Stimulated activated CD8-positive, alpha-beta memory T cell treated with anti-CD3 and anti-CD28 coated beads, Interleukin-4, amount 100 ng/mL, for 1 hour (primary cell): ENCODE measurements at places on chromosomes 5 and 9.

- no peak for DNase-seq
Observed at GRCh38 chr5:98483301-98483685, 290.2 kb upstream of the RGMB start.

GRCh38 chr9:86614871-86615849, 260.9 kb upstream of the TUT7 start:
- no peak for DNase-seq

- DNase-seq = no peak
Observed at GRCh38 chr9:117555964-117556629, 141.2 kb upstream of the ASTN2 start.

GRCh38 chr5:176639981-176640380, 7.3 kb upstream of the TSPAN17 start:
- DNase-seq = no peak

GRCh38 chr5:6541256-6542013, 91.4 kb downstream of the NSUN2 start:
- DNase-seq = no peak

DNA sequence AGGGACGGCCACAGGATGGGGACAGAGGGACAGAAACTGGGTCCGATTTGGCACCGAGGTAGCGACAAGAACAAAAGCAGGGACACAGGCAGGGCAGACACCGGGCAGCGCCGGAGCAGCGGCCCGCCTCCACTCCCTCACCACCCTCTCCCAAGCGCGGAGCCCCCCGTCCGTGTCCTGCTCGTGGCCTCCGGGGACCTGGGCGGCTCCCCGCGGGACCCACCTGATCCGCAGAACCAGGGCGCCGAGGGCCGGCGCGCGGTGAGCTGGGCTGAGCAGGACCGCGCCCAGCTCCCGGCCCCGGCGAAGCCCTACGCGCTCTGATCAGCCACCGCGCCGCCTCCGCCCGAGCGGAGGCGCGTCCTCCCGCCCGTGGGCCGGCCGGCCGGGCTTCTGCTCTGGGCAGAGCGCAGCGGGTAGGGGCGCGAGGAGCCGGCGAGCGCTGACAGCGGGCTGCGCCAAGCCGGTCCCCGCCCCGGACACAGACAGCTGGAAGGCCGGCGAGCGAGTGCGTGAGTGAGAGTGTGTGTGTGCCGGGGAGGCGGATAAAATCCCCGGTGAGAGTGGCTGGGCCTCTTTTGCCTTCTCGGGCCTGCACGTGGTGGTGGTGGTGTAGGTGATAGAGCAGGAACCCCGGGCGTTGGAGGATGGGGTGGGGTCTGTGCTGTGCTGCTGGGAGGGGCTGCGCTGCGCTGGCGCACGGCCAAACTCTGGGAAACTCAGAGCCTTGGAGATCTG, at the start of gene GGTA1:
Gene GGTA1, minus strand, starts transcription at position 418 of the 738 bp plus-strand sequence. CDS start 31,922 bp downstream, outside the sequence.
- DNase-seq = no peak

DNA sequence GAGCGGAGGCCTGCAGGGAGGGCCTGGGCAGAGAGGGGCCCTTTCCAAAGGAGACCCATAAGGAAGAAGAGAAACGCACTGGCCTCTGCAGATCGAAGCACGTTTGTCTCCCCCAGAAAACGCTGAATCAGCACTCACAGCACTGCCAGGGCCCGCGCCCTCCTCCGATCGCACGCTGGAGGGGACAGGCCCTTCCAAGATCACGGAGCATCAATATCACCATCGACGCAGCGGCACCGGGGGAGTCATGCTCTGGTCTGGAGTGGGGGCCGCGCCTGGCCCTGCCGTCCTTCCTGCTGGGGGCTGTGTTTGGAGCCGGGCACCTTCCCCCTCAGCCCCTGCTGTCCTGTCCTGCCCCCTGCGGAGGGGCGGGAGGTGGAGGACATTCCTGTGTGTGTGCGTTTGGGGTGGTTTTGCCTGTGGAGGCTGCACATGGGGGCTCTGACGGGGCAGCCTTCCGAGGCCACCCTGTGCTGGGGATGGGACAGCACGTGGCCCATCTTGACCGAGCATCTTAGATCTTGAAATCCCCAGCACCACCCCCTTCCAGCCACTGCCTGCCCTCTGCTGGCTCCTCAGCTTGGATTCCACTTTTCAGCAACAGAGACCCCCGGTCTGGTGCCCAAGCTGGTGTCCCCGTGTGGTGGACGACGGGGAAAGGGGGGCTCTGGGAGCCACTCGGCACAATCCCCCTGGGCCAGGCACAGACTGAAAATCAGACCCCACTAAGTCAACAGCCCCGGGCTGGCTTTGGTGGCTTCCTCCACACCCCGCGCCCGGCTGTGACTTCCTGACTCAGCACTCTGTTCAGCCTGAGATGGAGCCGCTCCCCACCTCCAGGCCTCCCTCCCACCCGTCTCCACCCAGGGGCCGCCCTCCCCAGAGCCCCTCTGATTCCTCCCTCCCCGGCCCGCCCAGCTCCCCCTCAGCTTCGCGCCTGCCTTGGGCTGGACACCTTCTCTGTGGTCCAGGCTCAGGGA, 8.3 kb downstream of the TMEM250 start:
- DNase-seq = no peak

DNA sequence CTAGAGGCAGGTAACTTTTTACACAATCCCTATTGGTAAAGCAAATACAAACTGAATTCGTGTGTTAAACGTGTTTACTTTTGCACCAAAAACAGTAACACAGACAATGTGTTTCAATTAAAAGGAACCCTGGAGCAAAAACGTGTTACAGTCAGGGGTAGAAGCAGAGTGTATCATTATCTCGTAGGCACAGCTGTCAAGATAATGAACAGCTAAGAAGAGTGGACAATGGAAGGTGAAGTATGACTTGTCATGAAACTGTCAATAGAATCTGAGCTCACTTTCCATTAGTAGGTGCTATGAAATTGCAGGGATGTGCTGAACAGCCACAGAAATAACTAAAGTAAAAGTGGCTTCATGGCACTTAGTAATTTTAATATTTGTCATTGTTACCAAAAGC, 1229.8 kb upstream of the WWC1 start:
- no peak for DNase-seq

DNA sequence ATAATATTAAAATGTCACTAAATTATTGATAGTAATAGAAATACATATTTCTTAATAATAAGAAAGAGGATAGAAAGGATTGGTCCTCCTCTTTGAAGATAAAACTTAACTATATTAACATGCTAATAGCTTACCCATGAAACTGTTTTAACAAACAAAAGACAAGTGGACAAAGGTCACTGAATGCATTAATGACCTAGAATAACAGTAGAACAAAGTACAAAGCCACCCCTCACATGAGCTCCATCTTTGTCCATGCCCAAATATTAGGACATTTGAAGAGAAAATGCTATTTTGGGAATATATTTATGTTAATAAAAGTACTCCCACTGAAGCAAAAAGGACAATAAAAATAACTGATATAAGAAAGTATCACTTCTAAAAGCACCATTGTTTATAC, 34.1 kb upstream of the SLC22A5 start:
- DNase-seq = no peak

DNA sequence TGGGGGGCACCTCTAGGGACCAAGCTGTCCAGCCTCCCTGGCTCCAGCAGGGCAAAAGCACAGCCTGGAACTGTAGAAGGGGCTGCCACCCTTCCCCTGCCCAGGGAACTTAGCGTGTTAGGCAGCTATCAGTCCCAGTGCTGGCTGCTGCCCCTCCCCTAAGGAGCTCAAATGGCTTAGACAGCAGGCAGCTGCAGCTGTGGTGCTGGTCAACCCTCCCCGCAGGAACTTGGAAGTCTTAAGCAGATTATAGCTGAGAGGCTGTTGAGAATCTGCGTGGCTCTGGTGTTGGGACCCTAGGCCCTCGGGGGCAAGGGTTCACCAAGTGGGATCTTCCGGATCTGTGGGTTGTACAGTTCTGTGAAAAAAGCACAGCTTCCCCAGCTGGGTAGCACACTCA, 536.5 kb upstream of the CDH10 start:
- no peak for DNase-seq

- DNase-seq = no peak
Observed at GRCh38 chr9:93593144-93593658, 16.8 kb downstream of the PHF2 start.

DNA sequence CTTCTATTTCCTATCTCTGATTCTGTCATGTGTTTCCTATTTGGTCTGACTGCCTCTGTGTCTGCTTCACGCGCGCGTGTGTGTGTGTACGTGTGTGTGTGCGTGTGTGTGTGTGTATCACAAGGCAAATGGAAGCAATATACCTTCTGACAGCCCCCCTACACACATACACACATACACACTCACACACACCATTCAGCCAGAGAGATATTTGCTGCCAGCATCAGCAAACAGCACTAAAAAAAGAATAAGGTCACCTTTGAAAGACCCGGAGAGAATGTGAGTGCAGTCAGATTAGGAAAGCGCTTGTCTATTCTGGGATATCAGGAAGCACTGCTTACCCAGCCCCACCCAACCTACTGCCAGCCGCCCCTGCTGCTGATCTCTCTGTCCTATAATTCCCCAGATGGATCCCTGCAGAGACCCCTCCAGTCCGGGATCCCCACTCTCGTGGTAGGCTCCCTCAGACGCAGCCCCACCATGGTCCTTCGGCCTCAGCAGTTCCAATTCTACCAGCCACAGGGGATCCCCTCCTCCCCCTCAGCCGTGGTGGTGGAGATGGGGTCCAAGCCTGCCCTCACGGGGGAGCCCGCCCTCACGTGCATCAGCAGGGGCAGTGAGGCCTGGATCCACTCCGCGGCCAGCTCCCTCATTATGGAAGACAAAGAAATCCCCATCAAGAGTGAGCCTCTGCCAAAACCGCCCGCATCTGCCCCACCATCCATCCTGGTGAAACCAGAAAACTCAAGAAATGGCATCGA, 45.7 kb downstream of the PLAC8L1 start:
- DNase-seq = no peak

DNA sequence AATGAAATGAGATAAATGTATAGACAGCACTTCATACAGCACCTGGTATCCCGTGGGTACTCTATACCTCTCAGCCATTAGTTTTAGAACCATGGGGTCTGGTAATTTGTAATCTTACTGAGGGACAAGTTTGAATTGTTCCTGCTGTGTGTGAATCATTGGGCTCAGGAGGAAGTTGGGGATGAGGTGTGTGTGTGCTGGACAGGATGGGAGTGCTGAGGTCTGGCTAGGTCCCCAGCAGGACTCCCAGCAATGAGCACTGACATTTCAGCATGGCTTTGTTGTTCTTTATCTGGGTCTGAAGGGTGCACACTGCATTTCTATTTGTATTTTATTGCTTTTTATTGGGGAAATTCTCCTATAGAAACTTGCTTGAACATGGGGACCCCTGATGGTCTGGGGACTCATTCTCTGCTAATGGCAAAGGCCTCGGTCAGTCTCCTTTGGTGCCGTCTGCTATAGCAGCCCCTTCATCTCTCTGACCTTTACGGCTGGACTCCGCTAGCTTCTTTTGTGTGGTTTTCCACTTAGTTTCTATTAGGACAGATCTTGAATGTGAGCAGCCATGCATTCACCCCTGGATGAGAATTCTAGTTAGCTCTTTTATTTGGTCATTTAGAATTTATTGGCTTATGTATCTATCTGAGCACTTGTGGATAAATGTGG, 98.1 kb downstream of the SREK1 start:
- no peak for DNase-seq

DNA sequence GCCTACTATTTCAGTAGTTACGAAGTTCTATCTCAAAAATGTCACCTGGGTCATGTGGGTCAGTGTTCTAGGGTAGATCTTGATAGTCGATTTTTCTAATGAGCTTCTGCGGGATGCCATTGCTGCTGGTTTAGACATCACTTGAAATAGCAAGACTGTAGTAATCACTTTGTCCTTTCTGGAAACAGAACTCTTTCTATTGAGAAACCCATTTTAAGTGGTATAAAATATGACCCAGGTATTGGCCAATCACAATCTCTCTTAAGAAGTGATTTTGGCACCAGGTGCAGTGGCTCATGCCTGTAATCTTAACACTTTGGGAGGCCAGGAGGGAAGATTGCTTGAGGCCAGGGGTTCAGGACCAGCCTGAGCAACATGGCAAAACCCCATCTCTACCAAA, 17.6 kb downstream of the ARRDC3 start:
- no peak for DNase-seq

- DNase-seq = no peak
Observed at GRCh38 chr5:121399879-121400278, 451.8 kb upstream of the FTMT start.
